Epithelial cell of prostate (primary cell): ENCODE measurements at places on chromosomes 13 and 19.

GRCh38 chr19:5288347-5288739 is 52.3 kb downstream of the PTPRS start:
- no peak for DNase-seq

GRCh38 chr13:77325371-77325980 is 1.4 kb downstream of the MYCBP2 start:
- peak; percentile 43 for DNase-seq

DNA sequence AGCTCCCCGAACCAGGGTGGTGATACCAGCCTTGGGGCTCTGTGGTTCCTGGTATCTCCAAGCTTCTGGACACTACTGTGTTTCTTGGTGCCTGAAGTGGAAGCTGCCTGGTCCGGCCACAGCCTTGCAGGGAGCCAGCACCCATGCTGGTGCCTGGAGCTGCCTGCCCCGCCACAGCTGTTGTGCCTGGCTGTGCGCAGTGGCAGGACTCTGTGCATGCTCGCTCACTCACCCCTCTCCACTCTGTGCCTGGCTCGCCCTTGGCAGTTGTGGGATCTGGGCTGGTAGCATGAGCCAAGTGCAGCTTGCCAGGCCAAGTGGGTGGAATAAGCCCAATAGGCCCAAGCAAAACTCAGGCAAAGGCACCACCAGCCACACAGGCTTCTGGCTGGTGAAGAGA is 1225.3 kb downstream of the SLITRK5 start:
- no peak for DNase-seq

GRCh38 chr13:95728957-95729356 is 52.0 kb downstream of the DNAJC3 start:
- no peak for DNase-seq

- no peak for DNase-seq
These were observed 1314.6 kb downstream of the EFNB2 start for GRCh38 chr13:105220881-105221280.

DNA sequence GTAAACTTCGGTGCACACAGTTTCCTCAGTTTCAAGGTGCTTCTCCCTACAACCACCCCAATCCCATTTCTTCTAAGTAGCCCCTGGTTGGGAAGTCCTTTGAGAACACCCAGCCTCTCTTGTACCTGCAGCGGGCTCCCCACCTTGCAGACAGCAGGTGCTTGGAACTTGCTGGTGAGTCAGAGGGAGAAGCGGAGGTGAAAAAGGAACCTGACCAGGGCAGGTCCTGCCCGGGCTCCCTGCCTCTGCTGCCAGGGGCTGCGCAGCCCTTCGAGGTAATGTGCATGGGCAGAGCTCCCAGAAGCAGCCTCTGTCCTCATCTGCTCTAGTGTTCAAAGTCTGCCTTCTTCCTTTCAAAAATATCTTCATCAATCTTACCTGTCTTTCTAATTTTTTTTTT is 274.0 kb upstream of the SOX1 start:
- no peak for DNase-seq

DNA sequence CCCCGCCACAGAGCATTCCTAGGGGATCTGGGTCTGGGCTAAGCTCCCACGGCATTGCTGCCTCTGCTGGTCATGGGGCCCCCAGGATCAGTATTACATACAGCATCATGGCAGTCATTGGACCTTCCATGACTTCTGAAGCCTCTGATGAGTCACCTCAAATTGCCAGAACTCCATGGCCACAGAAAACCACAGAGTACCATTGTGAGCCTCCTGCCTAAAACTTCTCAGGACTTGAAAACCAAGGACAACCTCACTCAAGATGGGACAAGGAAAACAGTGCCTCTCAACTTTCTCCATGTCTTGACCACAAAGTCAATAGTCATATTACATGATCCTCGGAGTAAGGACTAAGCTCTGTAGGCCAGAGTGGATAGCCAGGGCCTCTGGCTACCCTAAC is 306.0 kb downstream of the GPC5 start:
- DNase-seq: no peak
